Fibroblast of the aortic adventitia (primary cell): ENCODE measurements at places on chromosomes 6 and 20. TPM values are rescaled to one million over a fixed set of nuclear protein-coding genes. Genes with fewer than 3 reads are reported as not detected.

Gene OR2B2
- total RNA-seq = not detected in 2 replicates

Gene OR2J2
- total RNA-seq = not detected in 2 replicates

Gene GLP1R
- not detected in 2 replicates for total RNA-seq

Gene UBE2C
- total RNA-seq = 0.49 and 53.3 TPM in 2 replicates

Gene TCF15
- total RNA-seq = not detected in 2 replicates

Gene SGK1
- total RNA-seq = 63.2 and 871 TPM in 2 replicates

Gene CBLN4
- not detected in 2 replicates for total RNA-seq

Gene ADGRG6
- 1.7 and 7.5 TPM in 2 replicates for total RNA-seq

Gene C6orf52
- 0.27 TPM in 1 of 2 replicates, not detected in the other for total RNA-seq

Gene RHAG
- total RNA-seq = not detected in 2 replicates

Gene SDC4
- 91.1 and 150 TPM in 2 replicates for total RNA-seq

Gene CGA
- not detected in 2 replicates for total RNA-seq

Gene BCAS4
- total RNA-seq = 1.5 and 2.7 TPM in 2 replicates

Gene SALL4
- total RNA-seq = 0.36 and 4.1 TPM in 2 replicates

Gene HMGCLL1
- total RNA-seq = not detected in 2 replicates

Gene BANF2
- total RNA-seq = not detected in 2 replicates

Gene ABHD16A
- 23.5 and 27.1 TPM in 2 replicates for total RNA-seq

Gene CLVS2
- not detected in 2 replicates for total RNA-seq

Gene RBM12
- 49.0 and 65.4 TPM in 2 replicates for total RNA-seq

Gene SLC25A27
- total RNA-seq = 6.2 and 27.3 TPM in 2 replicates

Gene C6orf163
- total RNA-seq = 3.9 and 5.2 TPM in 2 replicates

Gene ARMH2
- not detected in 2 replicates for total RNA-seq

Gene DTNBP1
- total RNA-seq = 5.8 and 6.9 TPM in 2 replicates

Gene HLA-DMB
- 0.09 TPM in 1 of 2 replicates, not detected in the other for total RNA-seq

Gene NKX2-2
- total RNA-seq = not detected in 2 replicates

Gene TRIM38
- total RNA-seq = 12.0 and 35.3 TPM in 2 replicates

Gene PI16
- 1.5 and 6.3 TPM in 2 replicates for total RNA-seq

Gene SASH1
- 59.5 and 60.2 TPM in 2 replicates for total RNA-seq

Gene CBFA2T2
- 7.6 and 11.7 TPM in 2 replicates for total RNA-seq

Gene CTAGE9
- total RNA-seq = not detected in 2 replicates

Gene OR12D3
- not detected in 2 replicates for total RNA-seq

Gene ZNF165
- 0.45 and 0.65 TPM in 2 replicates for total RNA-seq

Gene VSTM2L
- 0.57 and 1.4 TPM in 2 replicates for total RNA-seq

Gene C20orf141
- total RNA-seq = not detected in 2 replicates

Gene TSPO2
- not detected in 2 replicates for total RNA-seq

Gene DDRGK1
- total RNA-seq = 24.9 and 64.0 TPM in 2 replicates

Gene RNF39
- not detected in 2 replicates for total RNA-seq

Gene KIF6
- 0.08 and 0.27 TPM in 2 replicates for total RNA-seq

Gene ABHD16B
- total RNA-seq = not detected in 2 replicates

Gene LSM14B
- 27.7 and 31.0 TPM in 2 replicates for total RNA-seq

Gene SPTLC3
- total RNA-seq = 6.8 and 30.6 TPM in 2 replicates

Gene PRL
- total RNA-seq = not detected in 2 replicates

Gene GPLD1
- total RNA-seq = 0.27 and 0.41 TPM in 2 replicates

Gene TUBB2B
- 0.25 and 2.9 TPM in 2 replicates for total RNA-seq

Gene PDE10A
- 6.1 and 12.7 TPM in 2 replicates for total RNA-seq

Gene CENPQ
- total RNA-seq = 2.9 and 23.7 TPM in 2 replicates

Gene BEND3
- total RNA-seq = 1.9 and 2.1 TPM in 2 replicates
